ENCODE measurements at places on chromosomes 7 and 10. TPM values are rescaled to one million over a fixed set of nuclear protein-coding genes. Genes with fewer than 3 reads are reported as not detected.

GRCh38 chr7:64874562-64875250 lies 28.4 kb upstream of the ZNF273 start:
- no peak for DNase-seq

GRCh38 chr7:111736552-111736874 lies 174.2 kb upstream of the IMMP2L start:
- no peak for DNase-seq

HABP2 gene
- polyA plus RNA-seq: not detected

DNA sequence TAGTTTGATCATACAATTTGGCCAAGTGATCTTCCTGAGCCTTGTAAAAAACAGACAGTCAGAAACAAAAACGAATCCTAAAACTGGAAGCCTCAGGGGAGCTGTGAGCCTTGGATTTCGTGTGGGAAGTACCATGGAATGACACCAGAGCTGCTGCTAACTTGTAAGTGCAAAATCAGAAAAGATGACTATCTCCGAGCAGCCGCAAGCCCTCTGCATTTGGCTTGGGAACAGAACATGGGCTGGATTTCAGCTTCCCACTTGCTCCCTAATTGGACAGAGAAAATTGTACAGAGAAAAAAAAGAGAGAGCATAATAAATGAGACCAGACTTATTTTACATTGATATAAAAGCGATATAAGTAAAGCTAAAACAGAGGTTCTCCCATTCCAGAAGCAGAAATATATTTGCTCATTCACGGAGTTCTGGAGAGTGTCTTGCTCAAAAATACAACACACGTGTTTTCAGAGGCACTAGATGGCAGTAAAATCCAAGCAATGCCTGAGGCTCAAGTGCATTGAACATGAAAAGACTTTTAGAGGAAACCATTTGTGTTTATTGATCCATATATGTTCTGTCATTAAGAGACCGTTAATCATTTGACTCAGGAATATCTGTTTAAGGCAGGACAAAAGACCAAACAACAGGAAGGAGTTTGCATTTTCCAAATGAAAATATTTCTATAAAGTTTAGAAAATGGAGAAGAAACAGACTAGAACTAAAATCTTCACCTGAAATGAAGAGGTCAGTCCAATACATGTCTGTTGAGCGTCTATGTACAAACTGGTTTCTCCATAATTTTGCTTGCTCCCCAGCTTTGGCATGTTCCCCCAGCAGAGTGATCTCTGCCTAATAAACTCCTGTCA lies 78.3 kb upstream of the SLC26A5 start:
- DNase-seq: no peak

SORCS1 gene
- polyA plus RNA-seq: not detected

- DNase-seq: no peak
Observed at GRCh38 chr10:32963096-32963495, 5.1 kb upstream of the ITGB1 start.

GRCh38 chr10:76456197-76456596 lies 1024.8 kb downstream of the LRMDA start:
- DNase-seq: no peak

FEZF1 gene
- polyA plus RNA-seq: not detected

- peak; percentile 30 for DNase-seq
Observed at GRCh38 chr10:77641788-77642397, 4.3 kb upstream of the KCNMA1 start.

UNCX gene
- not detected for polyA plus RNA-seq

OR2A1 gene
- 1.0 TPM for polyA plus RNA-seq

LARP4B gene
- polyA plus RNA-seq: 31.9 TPM
